ENCODE measurements at places on chromosomes 11 and 22.

- no peak for DNase-seq
Measured at GRCh38 chr11:71269603-71270511, 17.5 kb upstream of the SHANK2 start.

- DNase-seq, result peak; percentile 55
Measured at GRCh38 chr22:37552524-37553163, 7.6 kb upstream of the CDC42EP1 start.

DNA sequence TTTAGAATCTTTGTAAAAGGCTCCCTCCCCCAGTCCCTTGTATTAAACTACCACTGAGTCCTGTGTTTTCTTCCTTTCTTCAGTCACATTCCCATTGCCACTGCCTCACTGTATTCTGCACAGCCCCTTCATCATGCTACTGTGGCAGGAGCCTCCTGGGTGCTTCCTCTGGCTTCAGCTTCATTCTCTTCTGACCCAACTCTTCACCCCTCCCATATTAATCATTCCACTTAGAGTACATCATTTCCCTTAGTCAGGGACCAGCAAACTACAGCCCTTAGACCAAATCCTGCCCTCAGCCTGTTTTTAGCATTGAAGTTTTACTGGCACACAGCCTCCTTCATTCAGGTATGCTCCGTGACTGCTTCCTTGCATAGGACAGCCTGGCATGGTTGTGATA is 127.7 kb upstream of the MTNR1B start:
- DNase-seq, result peak; percentile 6

DNA sequence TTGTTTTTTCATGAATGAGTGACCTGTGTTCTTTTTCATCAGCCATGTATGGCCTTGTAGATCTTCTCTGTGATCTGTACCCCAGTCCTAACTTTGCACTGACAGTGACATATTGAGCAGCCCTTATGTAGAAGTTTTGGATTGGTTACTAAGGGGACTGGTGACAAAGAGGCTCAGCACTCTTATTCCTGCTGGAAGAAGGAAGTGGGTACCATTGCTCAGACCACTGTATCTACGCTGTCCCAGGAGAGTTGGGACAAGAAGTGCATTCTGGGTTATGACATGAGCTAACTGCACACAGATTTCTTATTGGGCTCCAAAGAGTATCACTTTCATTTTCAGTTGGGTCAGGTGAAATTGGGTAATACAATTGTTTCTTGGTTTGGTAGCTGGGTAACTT is 107.8 kb upstream of the RASSF10 start:
- peak; percentile 30 for DNase-seq

DNA sequence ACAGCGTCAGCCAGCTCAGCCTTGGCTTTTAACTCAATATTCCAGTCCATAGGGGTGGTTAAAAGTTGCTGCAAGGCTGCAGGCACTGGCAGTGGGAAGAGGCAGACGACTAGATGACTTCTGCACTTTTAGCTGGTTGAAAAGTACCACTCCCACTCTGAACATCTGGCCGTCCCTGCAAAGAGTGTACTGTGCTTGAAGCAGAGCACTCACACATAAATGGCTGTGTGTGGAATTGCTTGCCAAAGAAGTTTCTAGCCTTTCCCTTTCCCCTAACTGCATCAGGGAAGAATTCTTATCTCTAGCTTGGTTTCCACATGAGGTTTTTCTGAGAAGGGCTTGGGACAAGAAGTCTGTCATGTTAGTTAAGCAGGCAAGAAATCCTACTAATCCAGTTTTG is 5.1 kb upstream of the PHLDB1 start:
- no peak for DNase-seq

DNA sequence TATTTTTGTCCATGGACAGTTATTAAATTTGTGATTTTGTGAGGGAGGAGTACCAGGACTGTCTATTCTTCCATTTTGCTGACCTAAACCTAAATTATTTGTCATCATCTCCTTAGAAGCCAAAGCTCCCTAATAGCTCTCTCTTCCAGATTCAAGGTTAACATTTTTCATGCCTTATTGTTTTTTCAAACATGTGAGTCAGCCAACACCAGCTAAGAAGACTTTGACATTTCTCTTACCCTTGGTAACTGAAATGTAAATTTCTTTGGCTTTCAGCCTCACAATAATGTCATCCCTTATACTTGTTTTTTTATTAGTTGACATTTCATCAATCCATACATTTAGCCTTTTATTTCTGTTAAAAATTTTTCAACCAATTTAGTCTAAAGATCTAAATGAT is 19.2 kb downstream of the OR52E1 start:
- DNase-seq, result no peak

- DNase-seq, result no peak
Measured at GRCh38 chr11:19756675-19757475, 44.2 kb downstream of the NAV2 start.

GRCh38 chr11:62613291-62613778 is 278 bp downstream of the ROM1 start:
- no peak for DNase-seq

- no peak for DNase-seq
Measured at GRCh38 chr11:133833898-133834681, 11.2 kb downstream of the SPATA19 start.

GRCh38 chr11:77147668-77148321 is 19.7 kb downstream of the MYO7A start:
- DNase-seq, result no peak

- DNase-seq, result no peak
Measured at GRCh38 chr11:117502779-117503100, 175.1 kb downstream of the CEP164 start.

GRCh38 chr11:6745465-6746015 is 26.2 kb downstream of the OR2AG2 start:
- no peak for DNase-seq

DNA sequence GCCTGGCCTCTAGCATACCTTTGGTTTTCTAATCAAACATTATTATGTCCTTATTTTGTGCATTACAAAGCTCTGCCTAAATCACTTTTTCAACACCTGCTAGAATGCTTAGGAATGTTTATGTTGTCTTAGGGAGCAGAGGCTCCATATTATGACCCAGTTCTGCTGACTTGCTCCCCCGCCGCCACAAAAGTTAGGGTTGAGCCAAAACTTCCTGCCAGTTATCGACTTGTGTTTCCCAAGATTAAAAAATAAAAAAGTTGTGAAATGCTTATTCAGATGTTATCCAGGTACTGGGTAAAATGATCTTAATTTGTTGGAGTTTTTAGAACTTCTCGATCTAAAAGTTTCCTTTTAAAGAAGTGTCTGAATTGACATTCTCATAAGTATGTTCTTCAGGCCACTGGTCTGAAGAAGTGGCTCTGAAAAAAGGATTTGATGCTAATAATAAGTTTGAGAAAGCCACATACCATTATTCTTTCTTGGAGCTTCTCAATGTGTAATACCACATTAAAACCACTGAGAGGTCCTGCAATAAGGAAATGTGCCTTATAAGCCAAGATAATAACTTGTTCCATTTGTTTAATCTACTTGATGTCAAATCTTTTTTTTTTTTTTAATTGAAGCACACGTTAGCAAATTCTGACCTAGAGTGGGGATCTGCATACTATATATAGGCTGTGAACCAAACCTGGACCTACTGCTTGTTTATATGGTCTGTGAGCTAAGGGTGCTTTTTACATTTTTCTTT is 2.2 kb downstream of the RNF185 start:
- DNase-seq, result no peak

DNA sequence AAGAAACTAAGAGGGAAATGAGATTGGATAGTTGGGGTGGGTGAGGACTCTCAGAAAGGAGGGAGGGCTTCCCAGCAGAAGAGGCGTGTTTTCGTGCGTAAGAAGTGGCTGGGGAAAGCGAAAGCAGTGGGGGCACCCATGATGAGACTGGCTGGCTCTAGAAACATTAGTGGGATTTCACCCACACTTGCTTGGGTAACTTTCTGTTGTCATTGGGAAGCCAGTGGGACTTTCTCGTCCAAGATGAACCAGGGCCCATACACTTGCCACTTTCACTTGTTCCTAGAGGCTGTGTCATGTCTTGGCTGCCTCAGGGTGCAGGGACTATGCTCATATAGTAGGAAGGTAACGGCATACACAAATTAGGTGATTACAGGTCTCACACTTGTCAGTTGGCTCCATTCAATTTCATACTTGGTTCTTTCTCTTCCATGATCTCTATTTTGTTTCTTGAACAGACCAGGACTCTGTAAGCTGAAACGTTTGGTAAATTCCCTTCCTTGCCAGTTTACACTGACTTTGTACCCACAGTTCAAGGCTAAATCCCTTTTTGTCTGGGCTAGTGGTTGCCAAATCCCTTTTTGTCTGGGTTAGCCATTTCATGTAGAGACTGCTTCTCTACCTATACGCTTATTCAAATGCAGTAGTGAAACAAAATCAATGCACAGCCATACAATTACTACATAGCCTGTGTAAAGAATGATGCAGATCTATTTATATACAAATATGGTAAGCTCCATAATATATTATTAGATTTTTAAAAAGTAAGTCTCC is 42.0 kb upstream of the CXCR5 start:
- no peak for DNase-seq

DNA sequence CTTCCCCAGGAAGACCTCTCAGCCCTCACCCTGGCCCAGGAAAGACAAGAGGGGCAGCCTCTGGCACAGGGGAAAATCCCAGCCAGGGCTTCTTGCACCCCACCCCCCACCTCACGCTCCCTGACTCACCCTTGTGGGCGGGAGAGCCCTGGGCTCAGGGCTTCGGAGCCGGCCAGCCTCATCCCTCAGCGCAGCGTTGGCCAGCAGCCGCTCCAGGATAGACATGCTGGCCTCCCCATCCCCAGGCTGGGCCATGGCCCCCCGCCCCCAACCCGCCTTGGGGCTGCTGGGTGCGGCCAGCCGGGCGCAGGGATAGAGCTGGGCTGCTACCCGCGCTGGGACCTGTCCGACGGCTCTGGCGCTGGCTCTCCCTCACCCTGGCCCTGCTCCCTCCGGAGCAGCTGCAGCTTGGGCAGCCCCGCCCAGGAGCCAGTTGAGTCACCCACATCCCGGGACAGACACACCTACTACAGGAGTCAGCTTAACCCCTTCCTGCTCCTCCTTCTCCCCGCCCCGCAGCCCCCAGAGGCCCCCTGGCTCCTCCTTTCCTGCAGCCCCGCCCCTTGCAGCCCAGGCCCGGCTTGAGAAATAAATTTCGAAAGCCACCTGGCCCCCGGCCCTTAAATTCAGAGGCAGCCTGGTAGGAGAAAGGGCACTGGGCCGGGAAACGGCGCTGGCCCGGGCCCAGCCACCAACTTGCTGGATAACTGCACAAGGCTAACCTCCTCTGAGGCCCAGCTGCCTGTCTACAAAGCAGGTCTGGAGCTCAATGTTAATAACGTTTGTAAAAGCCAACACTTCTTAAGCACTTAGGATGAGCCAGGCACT is 13.4 kb downstream of the TNKS1BP1 start:
- DNase-seq, result peak; percentile 97

- DNase-seq, result no peak
Measured at GRCh38 chr11:58640386-58641023, 18.0 kb downstream of the CNTF start.

DNA sequence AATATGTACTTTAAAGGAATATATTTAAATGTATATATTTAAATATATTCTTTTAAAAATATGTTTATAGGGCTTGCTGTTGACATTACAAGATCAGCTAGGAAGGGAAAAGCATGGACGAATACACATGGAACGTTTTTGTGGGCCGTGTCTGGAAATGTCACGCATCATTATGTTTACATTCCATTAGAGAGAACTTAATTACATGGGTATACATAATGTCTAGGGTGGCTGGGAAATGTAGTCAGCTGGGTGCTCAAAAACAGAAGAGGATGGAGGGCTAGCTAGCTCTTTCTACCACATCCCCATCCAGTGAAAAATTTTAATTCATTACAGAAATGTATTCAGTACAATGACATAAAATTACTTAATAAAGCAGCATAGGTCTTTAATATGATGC is 371.2 kb downstream of the DYNC2H1 start:
- peak; percentile 32 for DNase-seq

- DNase-seq, result no peak
Measured at GRCh38 chr11:123480290-123480815, 50.3 kb downstream of the GRAMD1B start.

DNA sequence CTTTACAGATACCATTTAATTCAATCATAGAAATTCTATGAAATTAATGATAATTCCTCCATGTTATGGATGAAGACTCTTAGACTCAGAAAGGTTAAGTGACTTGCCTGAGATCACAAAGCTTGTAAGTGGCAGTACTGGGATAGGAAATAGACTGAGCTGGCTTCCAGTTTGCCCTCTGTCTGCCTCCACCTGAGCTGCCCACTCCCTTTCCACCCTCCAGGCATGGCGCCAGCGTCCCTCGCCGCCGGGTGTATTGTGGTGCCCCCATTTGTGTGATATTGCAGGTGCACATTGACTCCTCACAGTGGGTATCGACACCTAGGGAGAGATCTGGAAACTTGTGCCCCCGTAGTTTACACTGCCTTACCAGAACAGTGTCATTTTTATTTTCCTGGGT is 9.4 kb upstream of the RPS3 start:
- DNase-seq, result no peak

GRCh38 chr11:134331354-134332188 is at the start of gene GLB1L2:
GLB1L2 (plus strand) TSS chr11:134331988; CDS start chr11:134332062, 74 bp downstream.
- no peak for DNase-seq

DNA sequence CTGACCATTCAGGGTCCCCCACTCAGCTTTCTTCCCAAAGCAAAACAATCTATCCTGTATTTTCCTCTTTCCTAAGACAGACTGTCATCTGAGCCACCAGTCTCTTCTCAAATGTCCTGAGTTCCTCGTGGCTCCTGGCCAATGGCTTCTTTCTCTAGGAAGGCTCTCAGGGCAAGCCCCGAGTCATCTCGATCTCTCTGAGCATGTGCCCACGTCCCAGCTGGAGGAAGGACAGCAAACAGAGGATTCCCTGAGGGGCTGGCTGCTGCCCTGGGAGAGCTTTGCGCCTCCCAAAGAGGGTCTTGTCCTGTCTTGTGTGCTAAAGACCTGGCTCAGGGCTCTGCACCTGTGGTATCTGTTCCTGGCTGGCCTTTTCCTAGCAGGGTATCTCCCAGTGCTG is 8.3 kb downstream of the SLC37A2 start:
- DNase-seq, result no peak

- DNase-seq, result no peak
Measured at GRCh38 chr11:64289002-64289564, 2.0 kb upstream of the KCNK4 start.

DNA sequence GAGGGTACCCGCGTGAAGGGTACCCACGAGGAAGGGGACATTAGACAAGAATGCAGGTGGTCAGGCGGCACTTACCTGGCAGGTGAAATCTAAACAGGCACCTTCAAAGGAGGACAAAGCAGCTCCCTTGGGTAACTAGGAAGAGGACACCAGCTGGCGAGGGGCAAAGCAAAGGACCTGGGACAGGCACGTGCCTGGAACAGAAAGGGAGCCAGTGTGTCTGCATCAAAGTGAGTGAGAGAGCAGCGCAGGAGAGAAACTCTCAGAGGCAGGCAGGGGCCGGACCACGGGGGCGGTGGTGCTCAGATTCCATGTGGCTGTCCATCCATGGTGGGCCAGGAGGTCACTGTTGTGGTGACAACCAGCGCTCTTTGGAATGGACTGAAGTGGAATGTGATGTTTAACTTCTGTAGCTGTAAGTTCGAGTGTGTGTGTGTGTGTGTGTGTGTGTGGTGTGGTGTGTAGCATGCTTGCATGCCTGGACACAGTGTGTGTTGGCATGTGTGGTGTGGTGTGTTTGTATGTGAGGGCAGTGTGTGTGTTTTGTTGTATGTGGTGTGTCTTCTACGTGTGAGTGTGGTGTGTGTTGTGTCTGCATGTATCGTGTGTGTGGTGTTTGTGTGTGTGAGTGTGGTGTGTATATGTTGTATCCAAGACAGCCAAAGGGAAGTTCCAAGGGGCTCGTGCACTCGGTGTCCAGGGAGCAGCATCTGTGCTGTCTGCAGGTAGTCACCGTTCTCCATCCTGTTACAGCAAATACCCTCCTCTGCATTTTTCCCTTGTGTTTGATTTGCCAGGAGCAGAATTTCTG is 86.4 kb downstream of the CDKN1C start:
- DNase-seq, result peak; percentile 38
